Left renal cortex interstitium (tissue), 4 donors: ENCODE measurements at places on chromosomes 12 and 14. TPM values are rescaled to one million over a fixed set of nuclear protein-coding genes. Genes with fewer than 3 reads are reported as not detected.

KRT71 gene
- polyA plus RNA-seq = not detected

FGF6 gene
- not detected for polyA plus RNA-seq

SYNDIG1L gene
- polyA plus RNA-seq = 0.21 TPM

LAG3 gene
- polyA plus RNA-seq = 2.6 TPM

OAS1 gene
- 9.7 TPM for polyA plus RNA-seq

FBLN5 gene
- polyA plus RNA-seq = 144 TPM

GRIN2B gene
- polyA plus RNA-seq = 1.3 TPM

BIN2 gene
- polyA plus RNA-seq = 2.5 TPM

MSI1 gene
- 23.8 TPM for polyA plus RNA-seq

SLC5A8 gene
- polyA plus RNA-seq = 36.6 TPM

MLH3 gene
- polyA plus RNA-seq = 33.3 TPM

A2M gene
- polyA plus RNA-seq = 281 TPM

GYS2 gene
- polyA plus RNA-seq = 0.32 TPM

SERPINA5 gene
- polyA plus RNA-seq = 14.1 TPM

EML1 gene
- polyA plus RNA-seq = 26.6 TPM

C12orf50 gene
- polyA plus RNA-seq = 0.60 TPM

APOF gene
- polyA plus RNA-seq = 0.11 TPM

INSM2 gene
- polyA plus RNA-seq = not detected
